Left ventricle myocardium inferior (tissue), 1 donor: ENCODE measurements at places on chromosomes 2 and 18.

GRCh38 chr18:68874361-68874760 lies 76.5 kb downstream of the CCDC102B start:
- no peak for DNase-seq

DNA sequence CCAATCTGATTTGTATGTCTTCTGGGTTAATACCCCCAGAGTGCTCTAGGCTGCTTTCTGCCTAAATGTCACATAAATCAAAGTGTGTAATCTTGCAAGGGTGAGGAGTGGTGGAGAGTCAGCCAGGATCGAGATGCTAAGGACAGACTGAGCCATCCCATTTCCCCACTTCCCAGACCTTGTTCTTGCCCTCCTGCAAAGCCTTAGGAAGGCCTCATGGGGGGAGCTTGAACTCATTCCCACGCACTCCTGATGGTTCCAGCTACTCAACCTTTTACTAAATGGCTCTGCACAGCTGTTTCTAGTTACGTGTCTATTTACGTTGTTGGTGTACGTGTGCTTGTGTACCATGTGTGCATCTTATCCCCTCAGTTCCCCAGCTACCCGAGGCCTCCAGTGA lies 423.6 kb upstream of the TNP1 start:
- DNase-seq = no peak

DNA sequence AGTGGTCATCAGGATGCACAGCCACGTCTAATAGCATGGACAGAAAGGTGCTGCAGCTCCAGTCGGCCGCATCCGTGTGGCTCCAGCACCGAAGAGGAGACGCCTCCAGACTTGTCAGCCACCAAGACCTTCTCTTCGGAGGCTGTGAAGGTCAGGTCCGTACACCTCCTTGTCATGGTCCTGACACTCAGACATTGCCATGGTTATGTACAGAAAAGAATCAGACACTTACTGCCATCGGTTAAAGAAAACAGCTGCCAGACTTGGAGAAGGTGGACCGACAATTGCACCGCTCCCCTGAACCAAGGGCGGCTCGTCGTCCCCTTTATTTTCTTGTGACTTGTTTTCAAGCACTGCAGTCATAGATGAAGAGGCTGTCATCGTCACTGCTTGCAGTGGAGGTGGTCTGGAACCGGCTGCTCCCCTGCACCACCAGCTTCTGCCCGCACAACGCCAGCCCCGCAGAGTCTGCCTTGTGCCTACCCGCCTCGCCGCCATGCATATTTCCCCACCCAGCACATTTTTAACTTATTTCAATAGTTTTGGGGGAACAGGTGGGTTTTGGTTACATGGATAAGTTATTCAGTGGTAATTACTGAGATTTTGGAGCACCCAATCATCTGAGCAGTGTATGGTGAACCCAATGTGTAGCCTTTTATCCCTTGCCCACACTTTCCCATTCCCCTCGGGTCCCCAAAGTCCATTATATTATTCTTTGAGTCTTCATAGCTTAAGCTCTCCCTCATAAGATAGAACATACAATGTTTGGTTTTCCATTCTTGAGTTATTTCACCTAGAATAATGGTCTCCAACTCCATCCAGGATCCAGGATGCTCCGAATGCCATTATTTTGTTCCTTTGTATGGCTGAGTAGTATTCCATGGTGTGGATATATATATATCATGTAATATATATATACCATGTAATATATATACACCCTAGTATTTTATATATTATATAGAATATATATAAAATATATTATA lies 18.1 kb downstream of the FBXO48 start:
- no peak for DNase-seq

DNA sequence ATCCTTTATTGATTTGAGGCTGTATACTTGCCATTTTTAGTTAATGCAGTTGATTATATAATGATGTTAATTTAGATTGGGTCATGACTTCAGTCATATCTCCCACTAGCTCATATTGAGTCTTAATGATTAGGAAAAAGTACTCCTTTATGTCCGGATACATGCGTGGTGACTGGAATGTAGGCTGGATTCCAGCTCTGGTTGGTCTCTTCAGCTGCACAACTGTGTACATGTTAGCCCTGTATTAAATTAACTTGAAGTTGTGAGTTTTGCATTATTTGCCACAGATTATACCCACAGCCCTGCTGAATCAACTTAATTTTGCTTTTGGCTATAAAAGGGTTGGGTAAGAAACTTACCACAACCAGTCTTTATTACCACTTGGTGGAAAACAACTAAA lies 22.5 kb downstream of the MOB4 start:
- no peak for DNase-seq

GRCh38 chr2:68151037-68151436 lies 6.7 kb upstream of the PNO1 start:
- no peak for DNase-seq

GRCh38 chr2:231687133-231687852 lies 21.0 kb upstream of the PTMA start:
- peak; percentile 58 for DNase-seq

DNA sequence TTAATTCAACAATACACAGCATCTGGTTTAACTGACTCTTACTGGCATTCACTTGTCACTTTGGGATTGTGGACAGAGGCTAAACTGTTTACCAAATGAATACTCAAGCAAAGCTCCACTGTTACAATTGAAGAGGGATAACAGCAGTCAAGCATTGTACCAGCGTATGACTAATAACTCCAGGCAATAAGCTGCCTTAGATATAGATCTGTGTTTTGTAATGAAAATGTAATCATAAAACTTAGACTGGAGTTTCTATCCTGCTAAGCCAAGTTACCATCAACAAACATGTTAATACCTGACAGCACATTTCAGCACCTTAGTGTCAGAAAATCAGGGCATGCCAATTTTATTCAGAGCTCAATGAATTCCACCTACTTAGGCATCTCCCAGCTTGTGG lies 889.5 kb downstream of the EPHA4 start:
- DNase-seq = no peak

GRCh38 chr2:15687720-15688119 lies 96.1 kb downstream of the DDX1 start:
- no peak for DNase-seq

- no peak for DNase-seq
Observed at GRCh38 chr18:23540867-23541266, 37.6 kb downstream of the RMC1 start.

DNA sequence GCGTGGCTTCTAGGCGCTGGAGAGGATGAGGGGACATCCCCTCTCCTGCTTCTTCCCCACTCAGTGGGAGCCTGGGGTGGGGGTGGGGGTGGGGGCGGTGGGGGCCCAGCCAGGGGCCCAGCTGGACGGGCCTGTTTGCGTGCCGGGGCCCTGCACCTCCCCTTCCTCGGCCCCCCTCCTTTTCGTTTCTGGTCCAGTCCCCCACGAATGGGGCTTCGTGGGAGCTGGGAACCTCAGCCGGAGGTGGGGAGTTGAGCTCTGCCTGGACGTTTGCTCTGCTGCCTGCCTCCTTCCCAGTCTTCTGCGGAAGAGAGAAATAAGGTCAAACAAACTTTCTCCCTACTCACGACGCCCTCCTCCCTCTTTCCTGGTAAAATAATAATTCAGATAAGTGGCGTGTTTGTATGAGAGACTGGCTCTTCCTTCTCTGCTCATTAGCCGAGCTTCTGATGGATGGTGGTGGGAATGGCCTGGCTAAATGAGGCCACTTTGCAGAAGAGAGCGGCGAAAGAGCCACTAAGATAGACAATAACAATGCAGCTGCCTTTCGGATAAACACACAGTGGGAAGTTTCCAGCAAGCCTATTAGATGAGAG lies 782 bp downstream of the MTA3 start:
- peak; percentile 17 for DNase-seq

GRCh38 chr2:20838016-20838415 lies 15.1 kb upstream of the LDAH start:
- DNase-seq = no peak

DNA sequence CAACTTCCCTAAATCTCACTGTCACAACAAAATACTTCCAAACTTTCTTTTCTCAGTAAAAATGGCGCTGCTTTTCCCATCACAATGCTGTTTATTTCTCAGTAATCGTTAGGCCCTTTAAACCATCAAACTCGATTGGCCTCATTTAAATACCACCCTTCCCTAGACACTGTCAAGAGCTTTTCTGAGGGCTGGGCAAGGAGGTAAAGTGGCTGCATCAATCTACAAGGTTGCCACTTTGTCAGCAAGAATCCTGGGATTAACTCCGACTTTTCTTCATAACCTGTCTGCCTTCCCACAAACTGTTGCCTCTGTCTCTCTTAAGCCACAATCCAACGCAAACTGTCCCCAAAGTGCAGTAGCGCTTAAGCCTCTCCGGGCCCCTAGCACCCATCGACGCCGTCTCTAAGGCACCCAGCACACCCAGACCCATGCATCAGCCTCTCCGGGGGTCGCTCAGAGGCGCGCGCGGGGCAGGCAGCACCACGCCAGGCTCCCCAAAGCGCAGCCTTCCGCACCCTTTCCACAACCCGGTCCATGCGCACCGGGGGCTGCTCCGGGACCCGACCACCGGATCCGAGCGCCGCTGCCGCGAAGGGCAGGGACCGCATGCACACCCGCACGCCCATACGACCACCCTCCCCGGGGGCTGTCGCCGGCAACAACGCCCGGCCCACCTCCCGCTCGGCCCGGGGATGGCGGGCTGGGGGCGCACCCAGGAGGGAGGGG lies 683 bp downstream of the MBOAT2 start:
- DNase-seq = no peak

- DNase-seq = no peak
Observed at GRCh38 chr18:64474255-64474654, 325.4 kb upstream of the LINC00305 start.

GRCh38 chr2:229887441-229887840 lies 34.4 kb downstream of the TRIP12 start:
- no peak for DNase-seq
